ENCODE measurements at places on chromosomes 4 and X. TPM values are rescaled to one million over a fixed set of nuclear protein-coding genes. Genes with fewer than 3 reads are reported as not detected.

The DRD5 gene
- total RNA-seq = not detected

The ERCC6L gene
- 34.5 TPM for total RNA-seq

The CLGN gene
- total RNA-seq = 22.7 TPM

The TGIF2LX gene
- total RNA-seq = not detected

The NAAA gene
- total RNA-seq = 0.07 TPM

The MTMR8 gene
- 0.51 TPM for total RNA-seq

All from neural progenitor cell (in vitro differentiated cells).